Smooth muscle cell of bladder (primary cell): ENCODE measurements at places on chromosomes 5 and 9. TPM values are rescaled to one million over a fixed set of nuclear protein-coding genes. Genes with fewer than 3 reads are reported as not detected.

NIM1K gene
- total RNA-seq: 1.8 and 2.7 TPM in 2 replicates

EMB gene
- 2.1 and 2.3 TPM in 2 replicates for total RNA-seq

MLANA gene
- total RNA-seq: not detected in 2 replicates

DPP7 gene
- 68.8 and 81.6 TPM in 2 replicates for total RNA-seq

FAM200C gene
- 3.0 TPM in 2 replicates for total RNA-seq

EIF4E1B gene
- not detected in 2 replicates for total RNA-seq

TAF11L10 gene
- total RNA-seq: not detected in 2 replicates

GFI1B gene
- total RNA-seq: not detected in 2 replicates

UBTD2 gene
- 19.0 and 21.6 TPM in 2 replicates for total RNA-seq

SLC1A3 gene
- 1.1 and 3.5 TPM in 2 replicates for total RNA-seq

MAMDC2 gene
- 1.1 and 3.0 TPM in 2 replicates for total RNA-seq

IGFBPL1 gene
- under 0.01 TPM in 1 of 2 replicates, not detected in the other for total RNA-seq

ITGA2 gene
- 16.4 and 17.5 TPM in 2 replicates for total RNA-seq

C5orf58 gene
- total RNA-seq: not detected in 2 replicates

GRAMD2B gene
- total RNA-seq: 12.8 and 21.5 TPM in 2 replicates

GRM6 gene
- total RNA-seq: not detected in 2 replicates

GPRIN1 gene
- total RNA-seq: 1.1 and 1.3 TPM in 2 replicates

FOXD4L4 gene
- 0.14 and 0.18 TPM in 2 replicates for total RNA-seq

PTPRD gene
- 3.8 and 6.9 TPM in 2 replicates for total RNA-seq

TSSK1B gene
- total RNA-seq: 0.09 and 0.14 TPM in 2 replicates

CATSPER3 gene
- 0.09 and 0.14 TPM in 2 replicates for total RNA-seq

GPR150 gene
- 0.28 TPM in 2 replicates for total RNA-seq
